ENCODE measurements at places on chromosomes 13 and 19.

DNA sequence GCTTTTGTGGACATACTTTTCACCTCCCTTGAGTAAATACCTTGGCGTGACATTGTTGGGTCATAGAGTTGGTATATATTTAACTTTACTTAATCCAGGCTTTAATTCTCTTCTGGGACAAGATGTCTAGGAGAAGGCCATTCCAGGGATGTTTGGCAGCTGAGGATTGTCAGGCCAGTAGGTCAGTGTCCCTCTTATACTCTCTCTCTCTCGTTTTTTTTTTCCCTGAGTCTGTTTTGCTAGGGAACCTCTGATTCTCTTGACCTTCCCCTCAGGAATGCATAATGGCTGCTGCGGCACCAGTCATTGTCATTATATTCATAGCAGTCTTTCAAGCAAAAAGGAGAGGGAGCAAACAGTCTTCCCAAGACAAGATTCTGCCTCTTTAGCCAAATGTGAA lies 48.8 kb downstream of the BICRA start:
- no peak for DNase-seq

- DNase-seq = no peak
These were observed at the start of gene EDDM13 for GRCh38 chr19:56272161-56272798. Gene EDDM13 (plus strand): TSS chr19:56272748. CDS start chr19:56272835, 87 bp downstream.

DNA sequence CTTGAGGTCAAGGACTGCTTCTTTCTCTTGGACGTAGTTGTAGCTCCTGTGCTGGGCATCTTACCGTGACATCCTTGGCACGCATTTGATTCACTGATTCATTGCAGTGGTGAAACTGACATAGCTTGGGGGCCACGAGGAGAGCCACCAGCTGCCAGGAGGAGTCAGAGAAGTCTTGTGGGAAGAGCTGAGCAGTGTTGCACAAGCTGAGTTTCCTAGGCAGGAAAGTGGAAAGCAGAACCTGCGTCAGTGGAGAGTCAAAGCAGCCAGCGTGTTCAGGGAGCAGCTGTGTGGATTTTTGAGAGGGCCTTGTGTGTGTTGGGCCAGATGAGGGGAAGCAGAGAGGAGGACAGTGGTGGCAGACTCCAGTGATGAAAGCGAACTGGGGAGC lies 5.3 kb upstream of the GPR183 start:
- no peak for DNase-seq

GRCh38 chr19:16038196-16038695 lies 38.0 kb upstream of the TPM4 start:
- DNase-seq = no peak

- DNase-seq = no peak
These were observed 515 bp upstream of the C19orf67 start for GRCh38 chr19:14086098-14086497.

GRCh38 chr19:2409352-2409912 lies 18.0 kb downstream of the TIMM13 start:
- no peak for DNase-seq

GRCh38 chr13:23268441-23268840 lies 87.7 kb downstream of the SGCG start:
- peak; percentile 32 for DNase-seq

- DNase-seq = peak; percentile 30
These were observed 4.8 kb upstream of the LAMP1 start for GRCh38 chr13:113292021-113292862.

GRCh38 chr19:1654178-1654792 lies 1.9 kb upstream of the TCF3 start:
- no peak for DNase-seq

DNA sequence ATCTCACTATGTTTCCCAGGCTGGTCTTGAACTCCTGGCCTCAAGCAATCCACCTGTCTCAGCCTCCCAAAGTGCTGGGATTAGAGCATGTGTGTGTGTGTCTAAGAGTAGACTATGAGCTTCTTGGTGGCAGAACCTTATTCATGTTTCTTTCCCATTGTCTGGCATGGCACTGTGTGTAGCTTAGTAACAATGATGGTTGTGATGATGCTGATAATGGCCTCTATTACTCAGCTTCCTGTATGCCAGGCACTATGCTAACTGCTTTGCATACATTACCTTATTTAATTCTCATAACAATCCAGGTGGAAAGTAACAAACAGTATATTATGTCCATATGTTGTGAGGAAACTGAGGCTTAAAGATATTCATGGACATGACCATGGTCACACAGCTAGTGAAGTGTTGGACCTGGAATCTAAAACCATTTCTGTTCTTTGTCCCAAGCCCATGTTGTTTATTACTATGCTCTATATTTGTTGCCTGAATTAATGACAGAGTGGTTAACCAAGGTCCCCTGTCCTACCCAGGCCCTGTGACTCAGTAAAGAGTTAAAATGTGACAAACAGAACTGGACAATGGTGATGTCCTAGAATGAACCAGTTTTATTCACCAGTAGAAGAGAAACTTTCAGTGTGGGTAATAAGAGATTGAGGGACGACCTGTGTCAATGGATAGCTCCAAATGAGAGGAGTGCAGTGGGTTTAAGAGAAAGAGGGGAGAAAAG lies 109.6 kb downstream of the KLF5 start:
- DNase-seq = no peak

DNA sequence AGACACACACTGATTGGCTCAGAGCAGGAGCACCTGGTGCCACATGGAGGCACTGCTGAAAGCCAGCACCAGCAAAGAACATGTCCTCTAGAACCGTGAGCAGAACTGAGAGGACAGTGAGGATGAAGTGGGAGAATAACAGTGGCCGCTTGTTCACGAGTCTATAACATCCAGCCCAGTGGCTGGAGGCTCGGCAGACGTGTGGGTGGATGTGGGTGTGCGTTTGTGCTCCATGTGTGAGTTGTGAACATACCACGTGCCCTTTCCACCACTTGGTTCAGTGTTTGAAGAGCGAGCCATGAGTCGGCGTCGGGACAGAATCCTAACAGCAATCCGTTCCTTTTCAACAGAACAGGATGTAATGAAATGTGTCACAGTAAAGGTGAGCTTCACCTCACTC lies 113.0 kb downstream of the SOX1 start:
- DNase-seq = no peak

GRCh38 chr13:79352107-79352506 lies 53.9 kb downstream of the RBM26 start:
- DNase-seq = no peak

GRCh38 chr19:7068599-7068998 lies 904 bp upstream of the ZNF557 start:
- DNase-seq = no peak

DNA sequence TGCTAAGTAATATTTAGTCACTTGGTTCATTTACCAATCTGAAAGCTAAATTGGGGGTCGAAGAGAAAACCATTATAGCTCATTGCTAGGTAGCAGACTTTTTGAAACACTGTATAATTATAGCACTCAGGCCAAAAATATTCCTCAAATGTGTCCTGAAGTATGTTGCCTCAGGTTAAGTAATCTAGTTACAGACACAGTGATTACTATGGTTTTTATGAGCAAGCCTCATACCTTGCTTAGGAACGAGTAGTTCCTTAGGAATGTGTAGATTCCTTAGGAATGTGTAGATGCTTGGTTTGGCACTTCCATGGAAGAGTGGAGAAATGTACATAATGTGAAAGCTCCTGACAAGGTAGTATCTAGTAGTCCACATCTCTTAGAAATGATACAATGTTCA lies 387.5 kb downstream of the LMO7 start:
- DNase-seq = no peak

- DNase-seq = no peak
These were observed 4.5 kb upstream of the CADM4 start for GRCh38 chr19:43644181-43644580.

DNA sequence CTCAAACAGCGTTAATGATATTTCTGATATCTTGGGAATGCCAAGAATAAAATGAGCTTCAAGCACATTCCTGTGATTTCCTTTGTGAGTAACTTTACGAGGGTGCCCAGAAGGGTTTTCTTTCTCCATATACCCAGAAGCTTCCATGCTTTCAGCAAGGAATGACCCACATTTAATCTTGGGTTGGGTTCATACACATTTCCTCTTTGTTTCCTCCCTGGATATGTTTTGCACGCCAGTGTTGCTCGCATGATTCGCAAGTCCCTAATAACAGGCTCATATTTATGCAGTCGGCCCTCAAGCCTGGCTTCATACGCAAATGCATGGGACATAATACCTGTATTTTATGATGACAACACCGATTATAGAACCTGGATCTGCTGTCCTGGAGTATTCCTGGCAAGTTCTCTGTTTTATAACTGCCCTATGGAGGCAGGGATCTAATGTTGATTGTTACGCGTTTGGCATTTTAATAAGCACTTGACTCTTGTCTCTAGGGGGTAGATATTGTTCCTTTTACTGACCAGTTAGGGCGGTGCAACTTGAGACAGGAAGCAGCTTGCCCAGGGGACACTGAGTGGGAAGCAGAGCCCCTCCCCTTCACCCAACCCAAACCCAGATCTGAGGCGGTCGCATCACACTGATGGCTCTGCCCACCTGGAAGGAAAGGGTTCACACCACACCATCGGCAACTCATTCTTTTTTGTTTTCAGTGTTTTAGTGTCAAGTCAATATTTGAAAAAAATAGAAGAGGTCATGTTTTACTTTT lies 220.4 kb upstream of the SOX1 start:
- no peak for DNase-seq

DNA sequence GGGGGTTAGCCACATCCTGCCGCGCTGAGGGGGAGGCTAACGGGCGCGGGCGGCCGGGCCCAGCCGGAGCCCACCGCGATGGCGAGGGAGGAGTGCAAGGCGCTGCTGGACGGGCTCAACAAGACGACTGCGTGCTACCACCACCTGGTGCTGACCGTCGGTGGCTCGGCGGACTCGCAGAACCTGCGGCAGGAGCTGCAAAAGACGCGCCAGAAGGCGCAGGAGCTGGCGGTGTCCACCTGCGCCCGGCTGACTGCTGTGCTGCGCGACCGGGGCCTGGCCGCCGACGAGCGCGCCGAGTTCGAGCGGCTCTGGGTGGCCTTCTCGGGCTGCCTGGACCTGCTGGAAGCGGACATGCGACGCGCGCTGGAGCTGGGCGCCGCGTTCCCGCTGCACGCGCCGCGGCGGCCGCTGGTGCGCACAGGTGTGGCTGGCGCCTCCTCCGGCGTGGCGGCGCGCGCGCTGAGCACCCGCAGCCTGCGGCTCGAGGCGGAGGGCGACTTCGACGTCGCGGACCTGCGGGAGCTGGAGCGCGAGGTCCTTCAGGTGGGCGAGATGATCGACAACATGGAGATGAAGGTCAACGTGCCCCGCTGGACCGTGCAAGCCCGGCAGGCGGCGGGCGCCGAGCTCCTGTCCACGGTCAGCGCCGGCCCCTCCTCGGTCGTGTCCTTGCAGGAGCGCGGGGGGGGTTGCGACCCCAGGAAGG lies 692 bp downstream of the RGS9BP start:
- peak; percentile 11 for DNase-seq

- no peak for DNase-seq
These were observed 3.9 kb upstream of the PCDH17 start for GRCh38 chr13:57627663-57628062.

DNA sequence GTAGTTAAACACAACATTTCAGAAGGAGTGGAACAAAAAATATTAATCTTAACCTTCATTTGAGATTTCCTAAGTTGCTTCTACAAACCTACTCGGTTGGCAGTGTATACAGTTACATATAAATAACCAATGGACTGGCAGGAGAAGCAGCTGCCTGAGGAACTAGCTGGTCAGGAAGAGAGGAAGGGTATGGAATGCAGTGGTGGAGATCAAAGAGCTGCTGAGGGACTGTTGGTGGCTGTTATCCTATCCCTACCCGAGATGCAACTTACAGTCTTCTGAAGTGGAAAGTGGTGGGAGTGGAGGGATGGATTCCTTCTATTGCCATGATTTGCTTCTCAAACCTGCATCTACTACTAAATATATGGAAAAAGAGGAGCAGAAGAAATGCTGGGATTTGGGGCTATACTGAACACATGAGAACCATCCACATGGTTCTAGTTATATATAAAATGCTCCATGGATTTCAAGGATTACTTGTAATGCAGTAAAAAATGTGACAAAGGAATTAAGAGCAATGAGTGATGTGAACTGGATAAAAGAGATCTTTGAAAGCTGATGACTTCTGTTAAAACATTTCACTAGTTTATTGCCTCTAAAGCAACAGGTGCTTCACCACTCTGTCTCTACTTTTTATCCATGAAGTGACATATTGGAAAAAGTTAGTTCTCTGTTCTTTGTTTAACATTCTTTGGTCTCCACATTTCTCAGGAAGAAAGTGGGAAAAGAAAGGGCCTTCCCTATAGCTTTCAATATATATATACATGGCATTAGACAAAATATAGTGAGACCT lies 29.9 kb downstream of the MICU2 start:
- no peak for DNase-seq

- DNase-seq = peak; percentile 30
These were observed 1.1 kb downstream of the GYS1 start for GRCh38 chr19:48991873-48992580.

DNA sequence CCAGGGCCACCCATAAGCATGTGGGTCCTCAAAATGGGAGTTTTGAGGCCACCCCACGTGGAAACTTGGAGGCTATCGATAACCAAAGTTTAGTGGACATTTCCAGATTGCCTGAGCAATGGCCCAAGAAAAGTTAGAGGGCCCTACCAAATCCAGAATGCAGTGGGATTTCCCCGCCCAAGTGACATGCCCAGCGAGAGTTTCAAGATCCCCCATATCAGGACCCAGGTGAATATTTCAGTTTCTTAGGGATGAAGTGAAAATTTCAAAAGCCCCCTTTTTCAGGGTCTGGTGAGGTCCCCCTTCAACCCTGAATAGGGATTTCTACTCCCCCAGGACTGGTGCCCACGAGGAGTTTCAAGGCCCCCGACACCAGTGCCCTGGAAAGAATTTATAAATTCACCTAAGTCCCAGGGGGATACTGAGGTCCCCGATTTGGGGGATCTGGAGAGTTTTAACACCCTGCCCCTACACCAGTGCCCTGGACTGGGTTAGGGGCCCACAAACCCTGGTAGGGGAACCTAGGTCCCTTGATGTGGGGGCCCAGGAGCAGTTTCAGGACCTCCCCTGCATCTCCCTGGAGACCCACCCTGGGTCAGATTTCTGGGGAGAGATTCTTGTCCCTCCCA lies 695 bp downstream of the BST2 start:
- DNase-seq = peak; percentile 23

DNA sequence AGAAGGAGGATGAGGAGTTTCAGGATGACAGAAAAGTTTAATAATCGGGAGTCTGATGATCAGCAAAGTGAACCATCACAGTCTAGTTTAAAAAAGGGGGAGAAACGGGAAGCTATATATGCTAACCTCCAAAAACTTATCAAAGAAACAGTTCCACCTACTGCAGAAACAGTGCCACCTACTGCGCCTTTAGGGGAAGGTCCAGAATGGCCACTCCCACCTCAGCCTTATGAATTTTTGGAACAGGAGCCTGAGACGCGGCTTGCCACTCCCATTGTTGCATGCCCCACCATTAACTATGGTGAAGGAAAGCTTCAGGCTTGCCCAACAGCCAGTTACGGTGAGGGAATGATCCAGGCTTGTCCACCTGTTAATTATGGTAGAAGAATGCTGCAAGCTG lies 929.0 kb downstream of the SLITRK6 start:
- DNase-seq = no peak
